ENCODE measurements at places on chromosomes 3 and 15.

DNA sequence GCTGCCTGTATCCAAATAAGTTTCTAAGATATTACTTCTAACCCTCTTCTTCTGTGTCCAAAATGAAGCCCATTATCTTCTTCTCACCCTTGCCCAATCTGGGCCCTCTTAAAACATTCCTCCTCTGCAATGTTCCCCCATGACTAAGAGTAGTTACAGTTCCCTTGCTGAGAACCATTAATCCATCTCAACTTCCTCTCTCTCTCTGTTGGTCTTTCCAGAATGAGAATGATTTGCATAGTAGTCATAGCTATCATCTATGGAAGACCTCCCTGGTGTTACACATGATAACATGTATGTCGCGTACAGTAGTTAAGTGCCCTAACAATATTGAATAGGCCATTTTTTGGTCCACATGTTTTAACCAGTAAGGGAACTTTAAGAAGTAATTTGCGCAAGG, 177.9 kb downstream of the ANXA2 start:
- DNase-seq: no peak

- no peak for DNase-seq
These were observed 601.3 kb upstream of the NECTIN3 start for GRCh38 chr3:110470310-110470709.

GRCh38 chr15:45476410-45476809, 46.1 kb downstream of the SLC30A4 start:
- DNase-seq: no peak

GRCh38 chr3:111325160-111325718, 216.8 kb upstream of the CD96 start:
- no peak for DNase-seq

GRCh38 chr3:152056481-152056880, 183.0 kb downstream of the SUCNR1 start:
- no peak for DNase-seq

Measured in stimulated activated CD4-positive, alpha-beta T cell treated with anti-CD3 and anti-CD28 coated beads, Interleukin-12 subunit alpha, Interleukin-12 subunit beta, amount 100 ng/mL, for 24 hours (primary cell).